ENCODE measurements at places on chromosomes 12 and 14.

DNA sequence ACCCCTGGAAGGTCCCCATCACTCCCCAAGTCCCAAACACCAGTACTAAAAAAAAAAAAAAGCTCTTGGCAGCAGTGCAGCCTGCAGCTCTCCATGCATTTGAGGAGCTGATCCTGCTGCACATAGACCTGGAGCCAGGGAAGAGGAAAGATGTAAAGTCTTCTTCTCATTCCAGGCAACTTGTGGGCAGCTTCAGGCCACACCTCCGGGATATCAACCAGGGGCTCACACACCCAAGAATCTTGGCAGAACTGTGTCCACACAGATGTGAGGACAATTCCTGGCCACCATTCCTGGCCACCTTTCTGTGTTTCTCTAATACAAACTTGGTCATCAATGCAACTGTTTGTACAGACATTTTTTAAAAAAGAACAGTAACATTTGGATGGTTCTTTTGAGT, 72.7 kb downstream of the TMEM132C start:
- no peak for DNase-seq

DNA sequence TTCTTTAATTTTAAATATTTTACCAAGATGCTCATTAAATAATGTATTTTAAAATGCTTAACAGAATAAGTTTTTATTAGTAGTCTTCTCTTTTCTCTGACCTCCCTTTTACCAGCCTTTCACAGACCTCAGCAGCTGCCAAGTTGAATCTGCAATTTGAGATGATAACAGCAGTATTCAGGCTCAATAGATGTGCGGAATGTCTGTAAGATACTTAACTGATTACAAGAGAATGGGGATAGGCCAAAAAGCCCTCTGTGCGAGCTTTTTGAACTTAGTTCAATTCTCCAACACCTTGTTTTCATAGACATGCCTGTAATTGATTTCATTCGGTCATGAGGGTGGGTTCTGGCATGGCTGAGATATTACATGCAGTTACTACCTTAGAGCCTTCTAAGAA, 277.2 kb downstream of the TMTC2 start:
- no peak for DNase-seq

DNA sequence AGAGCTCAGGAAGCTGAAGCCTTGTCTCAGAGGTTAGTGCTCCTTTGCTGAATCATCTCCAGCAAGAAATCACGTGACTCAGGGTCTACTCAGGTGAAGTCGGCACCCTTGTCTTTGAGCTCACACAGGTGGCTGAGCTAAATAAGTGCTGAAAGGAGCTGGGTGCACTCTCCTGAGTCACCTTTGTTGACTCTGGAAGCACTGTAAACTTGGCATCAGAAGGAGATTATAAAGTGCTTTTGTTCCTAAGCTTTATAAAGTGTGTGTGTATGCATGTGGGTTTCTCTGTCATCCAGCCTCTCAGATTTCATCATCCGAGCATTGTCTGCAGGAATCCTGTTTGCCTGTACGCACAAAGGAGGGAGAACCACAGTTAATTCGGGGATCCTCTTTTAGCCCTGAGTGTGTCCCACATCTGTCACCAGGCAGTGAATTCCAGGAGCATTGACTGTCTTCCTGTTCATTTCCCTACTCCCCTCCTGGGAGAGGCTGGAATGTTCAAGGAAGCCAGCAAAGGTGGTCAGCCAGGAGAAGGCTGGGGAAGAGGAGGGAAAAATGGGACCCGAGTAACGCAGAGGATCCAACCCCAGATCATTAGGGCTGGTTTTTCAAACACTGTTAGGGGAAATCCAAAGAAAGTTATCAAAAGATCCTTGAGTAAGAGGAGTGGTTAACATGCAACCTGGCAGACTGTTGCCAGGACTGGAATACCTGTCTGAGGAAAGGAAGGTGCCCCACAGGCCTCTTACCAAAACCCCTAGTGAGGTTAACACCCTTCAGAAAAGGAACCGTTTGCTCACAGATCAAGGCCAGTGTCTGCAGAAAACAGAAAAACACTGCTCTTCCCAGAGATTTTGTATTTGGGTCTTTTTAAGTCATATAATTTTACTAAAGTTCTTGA, 157.5 kb upstream of the HIF1A start:
- DNase-seq: no peak

GRCh38 chr12:122895704-122896636, at the start of gene VPS37B:
TSS of gene VPS37B (minus strand) at chr12:122896124. CDS start at chr12:122896062, 62 bp downstream.
- peak; percentile 53 for DNase-seq

DNA sequence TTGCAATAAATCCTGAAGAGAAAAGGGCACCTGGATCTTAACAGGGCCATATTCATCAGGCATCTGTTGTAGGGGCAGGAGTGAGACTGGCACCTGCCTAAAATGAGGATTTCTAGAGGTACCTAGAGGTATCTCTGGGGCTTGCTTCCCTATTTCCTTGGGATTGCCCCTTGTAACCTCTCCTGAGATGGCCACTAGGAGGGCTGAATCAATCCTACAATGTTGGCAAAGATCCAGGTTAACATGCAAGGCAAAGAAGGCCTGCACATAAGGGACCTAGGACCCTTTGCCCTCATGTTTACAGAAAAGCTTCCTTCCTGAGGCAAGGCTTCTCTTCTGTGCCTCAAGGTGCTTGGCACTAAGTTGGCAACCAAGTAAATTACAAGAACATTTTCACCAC, 25.8 kb upstream of the CLEC4E start:
- DNase-seq: no peak

DNA sequence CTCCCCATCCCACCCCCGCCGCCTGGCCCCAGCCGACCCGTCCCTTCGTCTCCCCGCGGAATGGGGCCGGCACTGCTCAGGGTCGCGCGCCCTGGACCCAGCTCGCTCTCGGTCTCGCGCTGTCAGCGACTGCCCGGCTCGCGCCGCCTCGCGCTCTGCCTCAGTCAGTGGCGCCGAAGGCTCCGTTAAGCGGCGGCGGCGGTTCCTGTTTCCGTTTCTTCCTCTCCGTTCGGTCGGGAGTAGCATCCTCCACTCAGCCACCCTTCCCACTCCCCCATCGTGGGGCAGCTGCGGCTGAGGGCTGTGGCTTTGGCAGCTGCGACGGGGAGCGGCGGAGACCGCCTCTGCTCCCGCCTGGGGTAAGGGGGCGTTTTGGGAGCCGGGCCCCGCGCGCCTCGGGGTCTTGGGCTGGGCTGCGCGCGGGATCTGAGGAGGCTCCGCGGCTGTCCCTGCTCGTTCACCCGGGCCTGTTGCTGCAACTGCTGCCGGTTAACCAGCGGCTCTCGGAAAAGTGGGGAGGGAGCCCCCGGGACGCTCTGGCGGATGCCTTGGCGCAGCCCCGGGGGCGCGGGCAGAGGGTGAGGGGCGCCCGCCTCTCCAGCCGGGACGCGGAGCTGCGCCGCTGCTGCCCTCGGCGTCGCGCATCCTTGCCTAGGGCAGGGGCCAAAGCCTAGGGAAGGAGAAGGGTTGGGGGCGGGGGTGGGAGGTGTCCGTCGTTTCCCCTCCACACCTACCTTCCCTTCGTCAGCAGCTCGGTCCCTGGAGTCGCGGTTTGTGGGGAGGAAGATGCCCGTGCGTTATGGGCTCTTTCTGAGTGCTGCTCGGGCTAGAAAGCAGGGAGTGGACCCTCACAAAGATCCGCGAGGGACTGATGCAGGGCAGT, 567 bp downstream of the FUT8 start:
- no peak for DNase-seq

GRCh38 chr14:99397698-99398097, 83.0 kb downstream of the SETD3 start:
- no peak for DNase-seq

- no peak for DNase-seq
Measured at GRCh38 chr14:96077983-96078624, 38.9 kb downstream of the C14orf132 start.

DNA sequence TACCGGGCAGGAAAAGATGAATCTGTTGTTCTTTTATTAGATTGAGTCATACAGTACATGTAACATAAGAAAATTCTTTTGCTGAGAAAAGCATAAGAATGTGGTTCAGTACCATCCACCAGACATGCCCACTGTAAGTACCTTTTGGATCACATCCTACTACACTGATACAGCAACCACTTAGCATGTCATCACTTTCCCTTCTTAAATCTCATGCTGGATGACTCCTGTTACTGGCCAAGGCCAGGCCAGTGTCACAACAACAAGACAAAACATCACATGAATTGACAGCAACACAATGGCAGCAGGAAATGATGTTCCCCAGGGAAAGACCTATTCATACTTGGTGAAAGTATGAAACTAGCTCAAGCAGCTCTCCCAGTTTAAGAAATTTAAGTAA, 46.4 kb downstream of the STXBP6 start:
- DNase-seq: no peak

DNA sequence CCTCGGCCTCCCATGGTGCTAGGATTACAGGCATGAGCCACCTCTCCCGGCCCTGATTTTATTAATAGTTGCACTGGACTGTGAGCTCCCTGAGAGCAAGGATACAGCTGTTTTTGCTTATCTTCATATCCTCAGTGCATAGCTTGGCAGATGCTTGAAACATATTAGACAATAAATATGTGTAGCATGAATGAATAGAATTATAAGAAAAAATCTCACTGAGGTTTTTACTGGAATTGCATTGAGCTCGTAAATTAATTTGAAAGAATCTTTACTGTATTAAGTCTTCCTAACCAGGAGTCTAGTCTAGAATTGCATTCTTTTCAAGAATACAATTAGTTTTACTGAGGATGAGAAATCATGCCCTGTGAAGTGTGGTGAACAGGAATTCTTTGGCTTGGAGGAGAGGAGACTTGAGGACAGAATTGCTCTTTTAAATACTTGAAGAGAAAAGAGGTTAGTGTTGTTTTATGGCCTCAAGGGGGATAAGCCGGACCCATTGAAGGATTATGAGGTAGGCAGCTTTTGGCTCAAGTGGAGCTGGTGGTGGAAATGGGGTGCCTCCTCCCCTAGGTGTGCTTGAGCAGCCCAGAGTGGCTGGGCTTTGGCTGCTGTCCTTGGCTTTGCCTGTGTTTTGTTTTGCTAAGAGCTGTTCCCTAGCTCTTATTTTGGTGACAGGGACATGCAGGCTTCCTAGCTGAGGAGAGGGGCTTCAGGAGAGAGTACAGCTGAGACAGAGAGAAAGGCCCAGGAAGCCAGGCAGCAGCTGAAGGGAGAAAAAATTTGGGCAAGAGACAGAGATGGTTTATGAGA, 34.0 kb downstream of the PLEKHD1 start:
- DNase-seq: no peak

DNA sequence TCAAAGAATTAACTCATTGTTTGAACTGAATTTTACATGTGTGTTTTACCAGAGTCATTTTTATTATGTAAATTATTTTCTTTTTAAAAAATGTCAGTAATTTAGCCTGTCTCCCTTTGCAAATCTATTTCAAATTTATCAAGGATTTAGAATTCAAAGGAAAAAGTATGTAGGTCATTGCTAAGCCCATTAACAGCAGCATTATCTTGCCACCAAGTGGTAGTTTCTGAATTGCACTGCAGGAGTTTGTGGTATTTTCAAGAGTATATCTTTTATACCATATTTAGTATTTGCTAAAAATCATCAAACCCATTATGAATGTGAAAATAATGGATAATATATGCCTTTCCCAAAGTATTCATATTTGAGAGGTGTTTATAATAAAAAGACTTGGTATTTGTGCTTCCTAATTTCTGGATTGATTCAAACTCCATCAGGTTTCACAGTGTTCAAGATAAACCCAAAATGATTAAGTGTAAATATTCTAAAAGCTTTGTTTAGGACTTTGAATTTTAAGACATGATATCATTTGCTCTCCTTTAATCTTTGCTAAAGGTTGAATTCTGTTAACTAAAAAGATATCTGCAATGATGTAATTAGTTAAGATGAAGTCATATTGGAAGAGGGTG, 711.4 kb downstream of the FSCB start:
- no peak for DNase-seq

DNA sequence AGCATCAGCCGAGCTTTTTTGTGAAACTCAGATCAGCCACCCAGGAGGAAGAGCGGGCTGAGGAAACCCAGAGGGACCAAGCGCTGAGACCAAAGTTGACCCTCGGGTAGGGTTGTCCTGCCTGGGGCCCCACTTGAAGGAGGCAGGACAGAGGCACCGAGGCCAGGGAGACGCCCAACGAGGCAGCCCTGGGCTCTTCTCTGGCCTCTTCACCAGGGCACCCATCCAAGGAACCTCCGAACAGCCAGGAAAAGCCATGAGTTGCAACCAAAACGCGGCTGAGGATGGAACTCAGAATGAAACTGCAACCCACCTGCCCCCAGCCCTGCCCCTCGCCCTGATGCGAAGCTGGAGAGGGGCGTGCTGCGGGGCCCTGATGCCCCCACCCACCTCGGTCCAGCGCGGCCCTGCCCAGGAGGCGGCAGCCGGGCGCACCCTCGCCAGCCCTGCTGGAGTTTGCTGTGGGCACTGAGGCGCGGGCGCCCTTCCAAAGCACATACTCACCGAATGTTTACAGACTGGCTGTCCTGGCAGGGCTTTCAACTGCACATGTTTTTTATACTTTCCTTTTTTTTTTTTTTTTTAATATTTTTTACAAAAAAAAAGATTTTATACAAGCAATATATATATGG, 41.9 kb downstream of the JDP2 start:
- DNase-seq: no peak

DNA sequence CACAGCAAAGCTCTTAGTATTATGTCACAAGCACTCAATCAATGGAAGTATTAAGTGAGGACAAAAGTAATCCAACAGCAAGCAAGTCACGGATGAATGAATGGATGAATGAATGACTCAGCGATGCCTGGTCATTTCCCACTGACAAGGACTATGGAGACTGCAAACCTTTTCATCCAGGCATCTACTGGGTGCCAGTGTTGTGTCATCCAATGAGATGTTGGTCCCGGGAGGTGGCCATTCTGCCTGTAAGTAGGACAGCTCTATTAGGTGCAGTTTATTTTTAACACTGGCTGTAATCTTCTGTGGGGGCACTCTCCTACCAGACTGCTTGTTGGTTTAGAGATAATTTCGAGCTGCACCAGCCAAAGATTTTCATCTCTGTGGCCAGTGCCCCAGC, 39.4 kb downstream of the STAB2 start:
- no peak for DNase-seq

- no peak for DNase-seq
Measured at GRCh38 chr12:63919756-63920155, 75.3 kb downstream of the SRGAP1 start.

DNA sequence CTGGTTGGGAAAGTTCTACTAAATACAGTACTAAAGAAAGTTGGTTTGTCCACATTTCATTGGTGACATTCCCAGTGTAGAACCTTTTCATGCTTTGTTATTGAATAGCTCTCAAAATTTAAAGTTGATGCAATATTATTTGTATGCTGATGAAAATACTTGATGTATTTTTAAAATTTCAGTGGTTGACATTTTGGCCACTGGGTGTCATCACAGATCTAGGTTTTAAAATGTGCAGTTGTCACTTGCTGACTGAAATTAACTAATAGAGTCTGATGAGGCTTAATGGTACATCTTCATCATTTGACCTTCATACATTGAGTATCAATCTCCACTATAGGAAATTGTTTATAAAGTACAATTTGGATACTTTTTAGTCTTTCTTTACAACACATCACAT, 37.1 kb downstream of the CMAS start:
- no peak for DNase-seq
